Putamen (tissue), 1 donor: ENCODE measurements at places on chromosomes 4 and X.
A peak's percentile ranks its signal among the peaks of the same experiment; 100 is the strongest.

DNA sequence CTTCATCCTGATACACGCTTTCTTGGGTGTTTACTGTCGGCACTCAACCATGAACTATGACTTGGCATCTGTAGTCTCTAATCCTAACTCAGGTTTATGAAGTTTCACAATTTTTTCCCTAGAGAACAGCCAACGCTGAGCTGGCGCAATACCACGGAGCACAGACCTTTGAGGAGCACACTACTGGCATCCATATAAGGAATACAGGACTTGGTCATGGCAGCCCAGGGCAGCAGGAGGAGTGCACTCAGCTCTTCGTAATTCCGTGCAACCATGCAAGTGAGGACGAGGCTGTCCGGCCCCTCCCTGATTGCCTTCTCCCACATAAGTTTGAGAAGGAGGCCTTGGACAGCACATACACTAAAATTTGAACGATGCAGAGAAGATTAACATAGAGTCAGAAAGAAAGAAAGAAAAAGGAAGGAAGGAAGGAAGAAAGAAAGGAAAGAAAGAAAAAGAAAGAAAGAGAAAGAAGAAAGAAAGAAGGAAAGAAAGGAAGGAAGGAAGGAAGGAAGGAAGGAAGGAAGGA lies 41.0 kb upstream of the PDLIM5 start:
- no peak for DNase-seq

GRCh38 chrX:110155759-110156158 lies 152.8 kb downstream of the TMEM164 start:
- DNase-seq = no peak

DNA sequence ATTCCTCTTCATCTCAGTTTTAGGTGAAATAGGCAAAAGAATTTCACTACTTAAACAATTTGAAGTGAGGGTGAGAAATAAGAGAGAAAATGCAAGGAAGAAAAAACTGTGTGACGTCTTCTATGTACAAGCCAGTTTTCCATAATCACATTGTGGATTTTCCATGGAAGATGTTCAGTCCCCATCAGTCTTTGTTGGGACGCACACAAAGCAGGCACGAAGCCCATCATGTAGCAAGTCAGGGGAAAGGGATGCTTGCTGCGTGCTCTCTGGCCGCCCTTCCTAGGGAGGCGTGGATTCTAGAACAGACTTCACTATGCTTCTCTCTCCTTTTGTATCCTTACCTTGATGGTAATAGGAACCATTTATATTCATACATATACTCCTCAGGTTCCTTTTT lies 54.7 kb downstream of the RBPJ start:
- no peak for DNase-seq

DNA sequence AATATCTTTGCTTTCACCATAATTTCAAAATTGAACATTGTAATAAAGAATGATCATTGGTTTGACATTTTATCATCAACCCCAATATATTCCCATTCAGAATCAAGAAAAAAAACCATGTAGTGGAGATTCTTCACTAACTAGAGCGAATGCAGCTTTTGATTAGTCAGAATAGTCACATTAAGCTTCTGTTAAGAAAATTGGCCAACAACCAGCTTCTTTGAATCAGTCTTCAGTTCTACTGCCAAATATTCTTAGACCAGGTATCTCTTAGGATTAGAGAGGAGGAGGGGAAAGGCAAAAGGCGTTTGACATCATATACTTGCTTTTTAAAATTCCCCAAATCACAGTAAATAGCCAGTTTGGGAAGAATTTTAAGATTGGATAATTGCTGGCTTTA lies 22.2 kb upstream of the TBC1D8B start:
- no peak for DNase-seq

DNA sequence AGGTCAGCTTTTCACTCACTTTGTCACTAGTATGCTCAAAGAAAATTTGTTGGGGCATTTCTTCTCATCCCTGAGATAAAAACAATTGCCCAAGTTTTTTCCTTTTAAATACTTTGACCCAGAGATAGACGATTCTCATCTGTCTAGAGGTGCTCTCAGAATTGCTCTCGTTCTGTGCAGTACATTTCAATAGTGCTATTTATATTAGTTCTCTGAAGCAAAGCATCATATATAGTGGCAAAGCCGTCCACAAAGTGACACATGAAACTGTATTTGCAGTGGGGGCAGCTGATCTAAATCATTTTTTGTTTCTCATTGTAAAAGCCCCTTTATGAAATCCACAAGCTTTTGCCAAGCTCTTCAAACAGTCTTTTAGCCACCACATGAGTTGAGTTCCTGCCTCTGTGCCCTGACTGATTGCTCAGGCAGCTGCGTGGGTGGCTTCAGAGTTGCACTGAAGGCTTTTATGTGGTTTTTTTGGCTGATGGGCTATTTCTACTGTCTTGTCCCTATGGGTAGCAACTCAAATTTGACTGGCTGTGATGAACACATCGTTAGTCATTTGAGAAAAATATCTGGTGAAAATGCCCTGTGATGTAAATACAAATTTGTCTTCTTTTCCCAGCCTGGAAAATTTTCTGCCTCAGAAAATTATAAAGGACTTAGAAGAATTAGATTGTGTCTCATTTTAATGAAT lies 119.1 kb upstream of the OTUD4 start:
- no peak for DNase-seq

DNA sequence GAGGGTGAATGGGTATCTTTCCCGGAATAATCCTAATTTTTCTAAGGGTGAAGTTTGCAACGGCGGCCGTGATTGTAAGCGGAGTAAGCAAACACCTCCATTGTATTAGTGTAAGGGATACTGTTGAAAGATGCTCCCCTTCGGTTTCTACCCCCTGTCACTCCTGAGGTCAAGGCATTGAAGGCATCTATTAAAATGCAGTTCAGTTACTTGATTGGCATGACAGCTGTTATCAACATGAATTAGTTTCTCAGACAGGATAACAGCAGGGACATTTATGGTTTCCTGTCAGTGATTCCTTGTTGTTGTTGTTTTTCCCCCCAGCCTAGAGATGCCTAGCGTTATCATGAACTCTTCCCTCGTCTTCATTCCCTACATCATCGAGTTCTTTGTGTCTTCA lies 552 bp downstream of the SLC25A14 start:
- no peak for DNase-seq

GRCh38 chr4:126740687-126741086 lies 892.1 kb upstream of the INTU start:
- DNase-seq = no peak

DNA sequence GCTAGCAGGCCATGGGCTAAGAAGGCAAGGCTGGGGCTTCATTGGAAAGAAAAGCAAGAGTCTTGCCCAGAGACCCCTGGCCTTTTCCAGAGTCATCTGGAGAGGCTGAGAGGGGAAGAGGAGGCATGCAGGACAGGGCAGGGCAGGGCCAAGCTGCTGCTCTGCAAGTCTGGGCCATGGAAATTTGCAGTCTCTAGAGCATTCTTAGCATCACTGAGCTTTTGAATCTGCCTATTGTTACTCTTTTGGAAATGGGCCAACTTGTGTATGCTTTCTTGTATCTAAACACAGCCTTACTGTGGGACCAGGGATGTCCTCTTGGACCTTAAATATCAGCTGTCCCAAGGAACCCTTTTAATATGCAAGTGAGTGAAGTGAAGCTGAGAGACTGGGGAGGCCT lies 560.5 kb downstream of the MID1IP1 start:
- peak; percentile 70 for DNase-seq

- no peak for DNase-seq
Measured at GRCh38 chr4:183098019-183098722, 886 bp upstream of the WWC2 start.

- no peak for DNase-seq
Measured at GRCh38 chrX:46326161-46326560, 219.1 kb downstream of the ZNF674 start.

DNA sequence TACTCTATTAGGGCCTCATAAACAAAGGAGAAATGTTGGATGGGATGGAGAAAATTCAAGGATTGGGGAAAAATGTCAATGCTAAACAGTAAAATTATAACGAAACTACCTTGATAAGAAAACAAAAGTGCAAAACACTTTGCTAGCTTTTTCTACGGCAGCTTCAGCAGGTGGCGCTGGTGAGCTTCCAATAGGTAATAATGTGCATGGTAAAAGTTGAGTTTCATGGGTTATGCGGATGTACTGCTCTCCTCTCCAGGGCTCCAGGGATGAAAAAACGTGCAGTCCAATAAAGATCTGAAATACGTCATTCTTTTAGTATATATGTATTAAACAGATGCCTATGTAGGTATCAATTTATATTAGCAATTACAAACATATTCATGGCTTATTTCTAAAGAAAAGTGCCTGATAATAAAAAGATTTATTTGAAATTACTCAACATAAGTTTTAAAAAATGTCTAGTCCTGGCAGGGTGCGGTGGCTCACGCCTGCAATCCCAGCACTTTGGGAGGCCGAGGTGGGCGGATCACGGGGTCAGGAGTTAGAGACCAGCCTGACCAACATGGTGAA lies 239.6 kb downstream of the GRXCR1 start:
- DNase-seq = peak; percentile 49

DNA sequence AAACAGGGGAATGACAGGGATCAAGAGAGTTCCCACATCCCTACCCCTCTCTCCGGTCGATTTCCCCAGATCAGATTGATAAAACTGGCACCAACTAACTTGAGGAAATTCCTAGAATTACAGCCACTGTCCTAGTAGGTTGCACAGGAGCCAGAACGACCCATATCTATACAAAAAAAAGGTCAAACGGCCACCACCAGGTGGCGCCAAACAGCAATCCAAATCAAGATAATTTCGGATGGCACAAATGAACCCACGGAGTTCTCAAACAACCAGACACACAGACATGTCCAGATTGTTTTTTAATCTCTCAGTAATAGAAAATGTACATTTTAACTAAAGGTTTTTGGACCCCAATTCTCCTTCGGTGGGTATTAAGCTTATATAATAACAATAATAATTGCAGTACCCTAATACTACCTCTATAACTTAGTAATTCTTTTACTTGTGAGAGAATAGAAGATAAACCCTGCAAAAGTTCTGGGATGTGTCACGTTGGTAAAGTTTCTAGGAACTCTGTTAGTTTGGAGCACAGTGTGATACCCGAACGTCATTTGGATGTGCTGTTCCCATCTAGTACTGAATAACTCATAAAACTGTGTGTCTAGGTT lies 212.6 kb downstream of the SPOCK3 start:
- DNase-seq = peak; percentile 82

DNA sequence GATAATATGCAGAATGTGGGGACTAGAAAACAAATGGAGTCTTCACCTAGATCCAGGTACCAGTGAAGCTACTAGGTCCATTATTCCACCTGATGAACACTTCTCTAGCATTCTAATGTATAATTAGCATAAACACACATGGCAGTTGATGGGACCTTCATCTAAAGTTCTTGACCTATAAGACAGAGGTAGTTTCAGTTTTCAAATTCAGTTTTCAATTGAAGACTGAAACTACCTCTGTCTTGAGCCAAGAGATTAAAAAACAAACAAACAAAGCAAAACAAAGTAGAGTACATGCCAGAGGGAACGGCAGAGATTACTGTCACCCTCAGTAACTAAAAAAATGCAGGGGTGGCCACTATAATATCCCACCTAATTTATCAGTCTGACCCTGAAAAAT lies 199.9 kb upstream of the NEIL3 start:
- DNase-seq = no peak

- no peak for DNase-seq
Measured at GRCh38 chr4:183443655-183444213, 702 bp upstream of the CDKN2AIP start.

DNA sequence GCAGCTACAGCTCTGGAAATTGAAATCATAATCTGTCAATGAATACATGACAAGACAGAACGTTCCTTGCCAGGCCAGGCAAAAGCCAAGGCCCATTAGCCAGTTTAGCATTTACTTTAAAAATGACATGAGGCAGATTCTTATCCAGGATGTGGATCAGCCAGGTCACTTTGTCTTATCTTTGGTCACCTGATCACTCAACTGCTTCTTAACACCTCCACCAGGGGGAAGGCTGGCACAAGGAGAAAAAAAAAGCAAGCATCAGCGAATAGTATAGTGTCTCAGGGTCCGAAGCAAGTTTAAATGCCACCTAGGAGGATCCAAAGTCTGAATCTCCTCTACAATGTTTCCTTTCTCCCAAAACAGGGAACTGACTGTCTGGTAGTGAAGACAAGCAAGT lies 18.8 kb downstream of the ATP1B4 start:
- no peak for DNase-seq

GRCh38 chr4:87975466-87975865 lies at the start of gene SPP1:
Gene SPP1, plus strand, starts transcription at chr4:87975714. Its CDS starts 1,182 bp downstream, at chr4:87976896.
- DNase-seq = peak; percentile 88

GRCh38 chr4:173187732-173188131 lies 19.1 kb downstream of the GALNT7 start:
- DNase-seq = no peak

DNA sequence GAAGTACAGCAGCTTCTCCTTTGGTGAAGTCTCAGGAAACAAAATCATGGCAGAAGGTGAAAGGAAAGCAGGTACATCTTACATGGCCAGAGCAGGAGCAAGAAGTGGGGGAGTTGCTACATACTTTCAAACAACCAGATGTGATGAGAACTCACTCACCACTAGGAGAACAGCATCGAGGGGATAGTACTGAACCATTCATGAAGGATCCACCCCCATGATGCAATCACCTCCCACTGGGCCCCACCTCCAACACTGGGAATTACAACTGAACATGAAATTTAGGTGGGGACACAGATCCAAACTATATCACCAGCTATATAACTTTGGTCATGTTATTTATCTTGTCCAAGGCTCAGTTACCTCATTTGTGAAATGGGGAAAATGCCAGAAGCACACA lies 159.4 kb downstream of the OPHN1 start:
- DNase-seq = no peak

DNA sequence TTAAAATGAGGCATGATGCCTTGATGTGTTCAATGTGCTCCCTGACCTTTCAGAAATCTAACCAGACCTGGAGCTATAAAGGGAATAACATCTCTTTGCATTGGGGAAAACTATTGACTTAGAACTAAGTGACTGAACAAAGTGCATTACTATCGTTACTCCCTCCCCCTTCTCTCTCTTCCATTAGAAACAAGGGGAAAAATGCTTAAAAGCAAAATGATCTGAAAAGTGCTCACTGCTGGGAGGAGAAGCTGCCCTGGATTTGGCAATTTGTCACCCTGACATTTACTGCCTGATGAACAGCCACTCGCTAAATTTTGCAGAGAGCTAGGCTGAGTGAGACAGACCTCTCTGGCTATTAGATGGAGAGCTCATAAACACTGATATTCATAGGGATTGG lies 48.6 kb upstream of the PARM1 start:
- no peak for DNase-seq

GRCh38 chrX:14758029-14758491 lies 114.8 kb downstream of the FANCB start:
- DNase-seq = no peak
